Memory B cell (primary cell): ENCODE measurements at places on chromosomes 7 and 10.

DNA sequence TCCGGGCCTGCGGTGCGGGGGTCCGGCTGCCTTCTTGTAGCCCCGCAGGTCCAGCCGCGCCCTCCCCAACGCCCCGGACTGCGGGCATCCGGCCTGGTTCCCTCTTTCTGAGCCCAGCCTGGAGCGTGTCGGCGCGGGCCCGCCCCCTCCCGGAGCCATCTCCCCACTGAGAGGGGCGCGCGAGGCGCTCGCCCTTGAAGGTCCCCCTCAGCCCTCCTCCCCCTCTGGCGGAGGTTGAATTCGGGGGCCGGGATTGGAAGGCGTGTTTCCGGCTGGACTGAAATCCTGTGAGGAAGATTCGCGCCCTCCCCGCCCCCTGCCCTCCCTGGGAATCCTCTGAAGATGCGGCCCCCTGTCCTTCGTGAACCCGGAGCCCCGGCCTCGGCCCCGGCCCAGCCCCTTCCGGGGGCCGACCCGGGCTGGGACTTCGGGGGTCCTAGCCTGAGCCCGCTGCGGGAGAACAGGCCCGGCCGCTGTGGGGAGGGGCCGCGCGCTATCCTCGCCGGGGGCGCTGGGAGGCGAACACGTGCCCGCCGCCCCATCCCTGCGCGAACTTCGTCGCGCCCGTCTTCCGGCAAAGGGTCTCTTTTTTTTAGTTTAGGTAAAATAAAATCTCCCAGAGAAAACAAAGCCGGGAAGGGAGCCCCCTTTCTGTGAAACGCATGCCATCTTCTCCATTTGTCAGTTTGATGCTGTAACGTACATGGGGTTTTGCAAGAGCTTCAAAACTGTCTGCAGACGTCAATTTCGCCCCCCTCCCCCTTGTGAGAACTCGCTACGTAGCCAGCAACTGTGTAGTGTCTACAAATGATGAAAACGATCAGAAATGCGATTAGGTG lies 636 bp downstream of the PDCD4 start:
- peak; percentile 70 for DNase-seq

- no peak for DNase-seq
Measured at GRCh38 chr7:124101173-124101768, 68.4 kb upstream of the TMEM229A start.

GRCh38 chr10:4151466-4151865 lies 366.5 kb upstream of the KLF6 start:
- no peak for DNase-seq

GRCh38 chr10:62584731-62585130 lies 210.6 kb downstream of the ZNF365 start:
- no peak for DNase-seq

DNA sequence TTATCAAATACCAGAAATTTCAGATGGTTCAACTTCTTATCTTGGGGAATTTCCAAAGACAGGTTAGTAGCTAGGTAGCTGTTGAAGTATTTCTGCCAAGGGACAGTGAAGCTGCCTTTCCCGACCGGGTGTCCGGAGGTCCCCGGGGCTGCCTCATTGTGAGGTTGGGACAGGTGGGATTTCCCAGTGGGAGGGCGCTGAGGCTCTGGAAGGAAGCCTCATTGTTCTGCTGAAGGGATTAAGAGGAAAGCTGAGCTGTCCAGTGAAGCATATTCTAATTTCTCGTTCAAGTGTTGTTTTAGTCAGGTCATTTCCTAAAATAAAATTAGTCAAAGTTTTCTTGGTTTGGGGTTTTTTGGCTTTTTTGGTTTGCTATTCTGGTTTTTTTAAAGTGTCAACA lies 244.2 kb downstream of the MGMT start:
- DNase-seq = no peak

- no peak for DNase-seq
Measured at GRCh38 chr7:135650831-135651573, 11.3 kb upstream of the STMP1 start.

- DNase-seq = no peak
Measured at GRCh38 chr10:129233351-129234148, 233.5 kb upstream of the MGMT start.

GRCh38 chr10:104658067-104658466 lies 17.0 kb downstream of the SORCS3 start:
- no peak for DNase-seq

DNA sequence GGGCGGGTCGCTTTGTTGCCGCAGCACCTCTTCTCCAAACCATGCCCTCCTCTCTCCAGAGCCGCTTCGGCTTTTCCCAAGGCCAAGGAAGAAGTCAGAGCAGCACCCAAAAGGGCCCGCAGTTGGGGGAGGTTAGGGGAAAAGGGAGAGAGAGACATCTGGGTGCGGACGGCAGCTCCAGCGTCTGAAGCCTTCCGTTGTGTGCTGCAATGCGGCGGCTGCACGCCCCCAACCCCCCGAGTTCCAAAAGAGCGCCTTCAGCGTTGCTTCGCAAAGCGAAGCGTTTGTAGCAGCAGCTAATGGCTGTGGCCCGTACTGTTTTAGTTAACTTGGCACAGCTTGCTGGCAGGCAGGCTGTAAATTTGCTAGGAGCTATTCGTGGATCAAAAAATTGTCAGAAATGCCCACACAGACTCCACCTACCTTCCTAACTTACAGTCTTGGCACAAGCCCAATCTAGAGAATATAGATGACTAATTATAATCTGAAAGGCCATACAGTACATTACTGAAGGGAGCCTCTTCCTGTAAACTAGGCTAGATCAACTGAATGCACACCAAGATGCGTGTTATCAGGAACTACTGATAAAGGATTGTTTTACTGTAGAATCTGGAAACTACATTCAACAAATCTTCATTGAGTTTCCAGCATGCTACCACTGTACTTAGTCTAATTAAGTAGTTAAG lies 1.1 kb upstream of the KBTBD2 start:
- DNase-seq = peak; percentile 58

DNA sequence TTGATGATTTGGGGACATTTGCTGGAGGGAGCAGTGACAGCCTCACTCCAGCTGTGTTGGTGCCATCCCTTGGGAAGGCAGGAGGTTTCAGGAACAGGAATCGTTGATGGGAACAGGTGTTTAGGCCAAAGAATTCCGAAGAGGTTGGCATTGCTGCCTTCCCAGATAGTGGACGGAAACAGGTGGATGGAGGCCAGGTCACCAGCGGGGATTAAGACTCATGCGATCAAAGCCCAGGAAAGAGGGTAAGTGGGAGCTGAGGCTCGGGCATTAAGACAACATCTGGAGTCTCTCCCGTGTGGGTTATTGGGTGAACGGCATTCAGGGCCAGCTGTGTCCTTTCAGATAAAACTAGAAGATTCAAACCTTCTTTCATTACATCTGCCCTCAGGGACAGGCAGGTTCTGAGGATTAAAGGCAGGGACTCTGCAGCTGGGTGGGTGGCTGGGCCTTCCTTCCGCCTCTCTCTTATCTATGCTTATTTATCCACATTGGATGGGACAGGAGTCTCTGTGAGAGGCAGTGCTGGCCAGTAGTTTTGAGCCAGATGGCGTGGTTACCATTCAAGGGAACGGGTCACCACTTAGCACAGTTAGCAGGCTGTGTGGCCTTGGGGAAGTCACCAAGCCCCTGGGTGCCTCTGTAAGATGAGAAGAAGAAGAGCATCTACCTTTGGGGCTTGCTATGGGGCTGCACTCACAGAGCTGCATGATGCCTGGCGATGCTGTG lies 67.6 kb downstream of the INSIG1 start:
- DNase-seq = no peak

DNA sequence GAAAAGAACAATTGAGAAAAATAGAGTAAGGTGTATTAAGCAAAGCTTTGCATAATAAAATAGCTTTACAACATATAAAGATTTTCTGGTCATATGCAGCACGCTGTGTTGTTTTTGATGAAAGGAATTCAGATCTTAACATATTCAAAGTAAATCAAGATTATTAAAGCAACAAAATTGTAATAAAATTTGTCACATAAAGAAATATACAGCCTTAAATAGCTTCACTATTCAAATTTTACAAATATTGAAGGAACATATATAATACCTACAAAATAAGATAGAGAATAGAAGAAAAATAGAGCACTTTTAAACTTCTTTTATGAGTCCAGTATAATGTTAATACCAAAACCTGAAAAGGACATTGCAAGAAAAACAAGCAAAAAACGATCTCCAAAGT lies 749.1 kb upstream of the POT1 start:
- no peak for DNase-seq

- DNase-seq = no peak
Measured at GRCh38 chr10:132301371-132302330, 6.1 kb downstream of the STK32C start.

- DNase-seq = no peak
Measured at GRCh38 chr7:149859369-149859768, 14.4 kb upstream of the ATP6V0E2 start.

- no peak for DNase-seq
Measured at GRCh38 chr7:7176406-7177043, 5.8 kb upstream of the C1GALT1 start.

- DNase-seq = no peak
Measured at GRCh38 chr10:118002581-118002980, 44.2 kb downstream of the RAB11FIP2 start.

DNA sequence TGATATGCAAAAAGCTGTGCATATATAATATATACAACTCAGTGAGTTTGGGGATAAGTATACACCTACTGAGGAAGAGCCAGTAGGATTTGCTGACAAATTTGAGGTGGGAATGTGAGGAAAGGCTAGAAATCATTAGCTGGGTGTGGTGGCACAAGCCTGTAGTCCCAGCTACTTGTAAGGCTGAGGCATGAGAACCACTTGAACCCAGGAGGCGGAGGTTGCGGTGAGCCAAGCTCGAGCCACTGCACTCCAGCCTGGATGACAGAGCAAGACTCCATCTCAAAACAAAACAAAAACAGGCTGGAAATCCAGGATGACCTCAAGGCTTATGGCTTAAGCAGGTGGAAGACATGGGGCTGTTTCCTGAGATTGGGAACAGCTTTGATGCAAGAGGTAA lies 10.6 kb upstream of the PLEKHS1 start:
- no peak for DNase-seq

- DNase-seq = no peak
Measured at GRCh38 chr7:101018271-101019167, 1.4 kb upstream of the MUC17 start.

GRCh38 chr7:4240042-4240441 lies 442.1 kb upstream of the FOXK1 start:
- DNase-seq = no peak

GRCh38 chr10:9390516-9390915 lies 1336.0 kb downstream of the GATA3 start:
- no peak for DNase-seq

GRCh38 chr7:152709287-152710152 lies 33.6 kb upstream of the XRCC2 start:
- DNase-seq = no peak

DNA sequence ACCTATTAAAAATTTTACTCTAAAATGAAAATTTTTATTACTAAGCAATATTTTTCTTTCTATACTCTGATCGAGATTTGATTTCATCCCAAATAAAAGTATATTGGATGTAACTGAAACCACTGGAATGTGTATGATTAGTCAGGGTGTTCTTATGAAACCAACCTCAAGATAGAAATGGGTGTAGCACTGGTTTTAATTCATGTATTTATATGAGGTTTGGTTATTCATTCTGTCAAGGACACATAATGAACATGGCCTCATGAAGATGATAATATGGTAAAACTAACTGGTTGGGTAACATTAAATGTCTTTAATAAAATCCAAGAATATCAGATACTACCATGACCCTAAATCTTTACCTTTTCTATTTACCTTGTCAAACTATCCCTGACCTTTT lies 197.7 kb downstream of the SEMA3A start:
- no peak for DNase-seq

GRCh38 chr10:13970236-13970956 lies 360.3 kb downstream of the FRMD4A start:
- DNase-seq = no peak

GRCh38 chr7:6198689-6199595 lies 73.5 kb downstream of the CYTH3 start:
- no peak for DNase-seq

- no peak for DNase-seq
Measured at GRCh38 chr10:99906470-99906869, 103.3 kb downstream of the DNMBP start.

DNA sequence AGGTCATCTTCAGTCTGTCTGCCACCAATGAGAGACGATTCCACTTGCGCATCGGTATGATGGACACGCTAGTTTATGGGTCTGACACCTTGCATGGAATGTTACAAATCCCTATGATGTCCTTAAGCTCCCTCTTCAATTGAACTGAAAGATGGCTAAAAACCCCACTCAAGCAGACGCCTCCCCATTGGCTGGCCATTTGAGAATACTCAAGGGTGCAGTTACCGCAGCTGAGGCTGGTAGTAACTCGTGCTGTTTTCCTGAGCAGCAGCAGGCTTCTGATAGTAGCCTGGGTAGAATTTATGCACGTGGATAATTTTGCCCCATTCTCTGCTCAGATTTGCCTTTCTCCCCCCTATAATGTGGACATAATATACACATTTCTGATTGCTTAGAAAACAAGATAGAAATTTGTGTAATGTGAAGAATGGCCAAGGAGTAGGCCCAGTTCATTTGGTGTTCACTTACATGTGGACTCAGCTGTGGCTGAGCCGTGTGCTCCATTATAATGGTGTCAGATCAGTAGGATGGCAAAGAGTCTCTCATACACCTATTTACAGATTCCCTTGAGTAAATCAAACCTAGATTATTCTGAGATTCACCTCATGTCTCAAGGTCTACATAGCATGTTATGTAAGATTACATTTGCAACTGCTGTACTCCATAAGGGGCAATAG lies 142.8 kb downstream of the HIBADH start:
- no peak for DNase-seq

- no peak for DNase-seq
Measured at GRCh38 chr10:88254091-88254490, 329.0 kb downstream of the RNLS start.

DNA sequence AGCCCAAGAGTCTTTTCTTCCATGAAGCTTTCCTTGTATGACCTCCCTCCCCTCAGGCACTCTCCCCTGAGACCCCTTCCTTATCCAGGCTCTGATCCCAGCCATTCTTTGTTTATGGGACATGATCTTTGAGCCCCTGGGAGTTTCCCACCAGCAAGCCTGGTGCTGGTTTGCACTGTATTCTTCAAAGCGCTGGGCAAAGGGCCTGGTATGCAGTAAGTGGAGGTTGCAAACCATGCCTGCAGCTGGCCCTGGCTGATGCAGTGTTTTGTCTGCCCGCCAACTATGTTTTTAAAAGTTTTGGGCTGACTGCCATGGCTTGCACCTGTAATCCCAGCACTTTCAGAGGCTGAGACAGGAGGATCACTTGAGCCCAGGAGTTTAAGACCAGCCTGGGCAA lies 6.8 kb upstream of the NODAL start:
- no peak for DNase-seq

DNA sequence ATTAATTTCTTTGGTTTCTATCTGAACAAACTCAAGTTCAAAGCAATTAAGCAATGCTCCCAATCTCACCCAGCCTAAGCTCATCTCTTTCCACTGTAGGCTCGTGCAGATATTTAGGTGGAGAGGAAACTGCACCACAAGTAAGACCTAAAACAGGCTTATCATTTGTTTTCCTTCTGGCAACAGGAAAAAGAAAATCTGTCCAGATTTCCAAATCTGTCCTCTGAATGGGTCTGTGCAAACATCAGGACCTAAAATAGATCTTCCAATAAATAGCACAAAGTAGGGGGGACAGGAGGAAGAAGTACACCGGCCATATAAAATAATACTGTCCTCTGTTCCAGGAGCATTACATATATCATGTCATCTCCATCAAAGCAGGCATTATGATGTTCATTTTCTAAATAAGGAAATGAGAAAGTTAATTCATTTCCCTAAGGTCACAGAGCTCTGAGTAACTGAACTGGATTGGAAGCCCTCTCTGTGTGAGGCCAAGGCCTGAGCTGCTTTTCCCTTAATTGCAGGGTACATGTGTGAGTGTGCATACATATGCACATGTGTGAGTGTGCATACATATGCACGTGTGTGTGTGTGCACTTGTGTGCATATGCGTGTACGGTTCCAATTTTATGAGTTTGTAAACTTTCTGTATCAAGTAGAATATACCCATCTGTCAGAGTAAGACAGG lies 92.8 kb upstream of the PARD3 start:
- no peak for DNase-seq
